ENCODE measurements at places on chromosomes 4 and X.
A peak's percentile ranks its signal among the peaks of the same experiment; 100 is the strongest.

DNA sequence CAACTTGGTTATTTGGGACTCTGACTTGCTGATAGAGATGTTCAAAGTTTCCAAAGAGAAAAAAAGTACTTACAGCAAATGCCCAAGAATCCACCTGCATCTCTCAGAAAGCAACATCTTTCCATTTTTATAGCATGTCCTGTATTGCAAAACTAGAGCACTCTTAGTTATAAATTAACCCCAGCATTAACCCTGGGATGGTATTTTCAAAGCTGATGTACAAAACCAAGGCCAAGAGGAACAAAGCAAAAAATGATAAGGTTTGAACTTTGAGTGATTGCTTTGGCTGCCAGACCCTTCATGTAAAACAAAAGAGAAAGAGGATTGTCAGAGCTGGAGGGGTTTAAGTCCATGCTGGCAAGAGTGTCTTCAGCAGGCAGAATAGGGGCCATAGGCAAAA lies at the start of gene SERPINA7:
TSS of gene SERPINA7 (minus strand) at position 103 of the 400 bp plus-strand sequence. CDS start 1,669 bp downstream, outside the sequence.
- no peak for DNase-seq

- no peak for DNase-seq
Observed at GRCh38 chrX:109040057-109040456, 303.7 kb upstream of the IRS4 start.

- peak; percentile 73 for DNase-seq
Observed at GRCh38 chrX:74383611-74384010, 37.7 kb upstream of the SLC16A2 start.

DNA sequence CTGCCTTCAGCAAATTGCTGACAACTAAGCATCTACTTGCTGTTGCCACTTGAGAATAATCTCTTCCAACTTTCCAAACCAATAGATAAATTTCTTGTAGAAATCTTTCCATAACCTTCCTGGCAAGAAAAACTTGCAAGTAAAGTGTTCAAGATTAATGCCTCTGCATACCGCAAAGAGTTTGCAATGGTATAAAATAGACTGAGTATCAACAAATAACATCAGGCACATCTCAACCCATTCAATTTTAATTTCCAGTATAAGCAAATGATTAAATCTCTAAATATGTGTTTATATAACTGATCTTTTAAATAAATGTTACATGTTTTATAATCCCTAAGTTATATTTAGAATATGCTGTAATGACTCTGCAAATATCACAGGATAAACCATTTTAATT lies 275.2 kb upstream of the AGA start:
- no peak for DNase-seq

GRCh38 chrX:102863735-102864134 lies 73.3 kb upstream of the RAB40AL start:
- DNase-seq = peak; percentile 85

All from choroid plexus epithelial cell (primary cell).